ENCODE measurements at places on chromosomes 3 and 15. TPM values are rescaled to one million over a fixed set of nuclear protein-coding genes. Genes with fewer than 3 reads are reported as not detected.

The ATP2B2 gene
- not detected for total RNA-seq

The ANKUB1 gene
- total RNA-seq: not detected

The POLR2M gene
- 769 TPM for total RNA-seq

The GP5 gene
- not detected for total RNA-seq

The TP63 gene
- total RNA-seq: 0.23 TPM

The DGKG gene
- total RNA-seq: 2.5 TPM

The FBXO45 gene
- 20.8 TPM for total RNA-seq
